ENCODE measurements at places on chromosomes 5 and 9.

- no peak for DNase-seq
Measured at GRCh38 chr9:126112135-126112720, 214.4 kb upstream of the MVB12B start.

DNA sequence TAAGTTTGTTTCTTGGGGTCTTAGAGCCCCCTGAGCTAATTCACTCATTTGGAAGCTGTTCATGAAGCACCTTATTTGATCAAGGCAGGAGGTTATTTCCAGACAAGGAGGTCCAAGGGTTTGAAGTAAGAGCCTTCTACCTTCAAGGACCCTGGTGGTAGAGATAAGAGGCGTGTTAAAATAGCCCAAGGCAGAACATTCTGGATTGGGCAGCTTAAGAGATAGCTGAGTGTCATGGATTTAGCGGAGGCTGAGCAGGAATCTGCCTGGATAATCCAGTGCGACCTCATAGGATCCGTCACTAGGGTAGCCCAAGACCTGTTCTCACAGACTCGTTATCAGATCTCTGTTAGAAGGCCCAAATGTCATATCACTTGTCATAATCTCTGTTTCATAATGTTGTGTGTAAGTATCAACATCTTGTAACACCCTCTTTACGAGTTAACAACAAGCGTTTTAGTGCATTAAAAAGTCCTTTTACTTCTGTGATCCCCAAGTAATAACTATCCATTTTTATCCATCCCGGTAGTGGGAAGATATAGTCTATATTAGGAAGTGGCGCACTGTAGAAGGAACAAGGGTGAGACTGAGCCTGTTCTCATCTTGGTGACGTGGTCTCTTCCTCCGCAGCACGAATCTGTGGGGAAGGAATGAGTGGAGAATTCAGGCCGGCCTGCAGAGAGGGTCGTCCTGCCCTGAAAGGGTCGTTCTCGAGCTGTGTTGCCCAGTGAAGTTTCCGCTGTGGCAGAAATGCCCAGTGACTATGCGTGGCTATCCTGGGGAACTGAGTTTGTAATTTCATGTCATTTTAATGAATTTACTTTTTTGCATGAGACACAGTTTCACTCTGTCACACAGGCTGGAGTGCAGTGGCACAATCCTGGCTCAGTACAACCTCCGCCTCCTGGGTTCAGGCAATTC lies 28.8 kb downstream of the SLC25A25 start:
- no peak for DNase-seq

DNA sequence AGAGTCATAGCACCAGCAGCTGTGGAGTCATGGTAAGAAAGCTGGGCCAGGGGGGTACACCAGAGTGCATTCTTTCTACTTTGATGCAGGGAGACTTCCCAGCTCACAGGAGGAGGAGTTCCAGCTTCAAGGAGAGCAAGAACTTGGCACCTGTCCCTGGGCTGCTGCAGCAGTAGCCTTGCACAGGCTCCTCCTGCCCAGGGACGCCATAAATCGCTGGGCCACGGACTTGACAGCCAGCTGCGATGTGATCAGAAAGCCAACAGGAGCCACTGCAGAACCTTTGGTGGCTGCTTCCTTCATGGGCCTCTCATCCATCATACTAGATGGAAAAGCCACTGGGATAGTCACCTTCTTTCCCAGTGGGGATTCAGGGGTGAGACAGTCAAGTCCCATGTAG lies 234.7 kb downstream of the NMUR2 start:
- no peak for DNase-seq

DNA sequence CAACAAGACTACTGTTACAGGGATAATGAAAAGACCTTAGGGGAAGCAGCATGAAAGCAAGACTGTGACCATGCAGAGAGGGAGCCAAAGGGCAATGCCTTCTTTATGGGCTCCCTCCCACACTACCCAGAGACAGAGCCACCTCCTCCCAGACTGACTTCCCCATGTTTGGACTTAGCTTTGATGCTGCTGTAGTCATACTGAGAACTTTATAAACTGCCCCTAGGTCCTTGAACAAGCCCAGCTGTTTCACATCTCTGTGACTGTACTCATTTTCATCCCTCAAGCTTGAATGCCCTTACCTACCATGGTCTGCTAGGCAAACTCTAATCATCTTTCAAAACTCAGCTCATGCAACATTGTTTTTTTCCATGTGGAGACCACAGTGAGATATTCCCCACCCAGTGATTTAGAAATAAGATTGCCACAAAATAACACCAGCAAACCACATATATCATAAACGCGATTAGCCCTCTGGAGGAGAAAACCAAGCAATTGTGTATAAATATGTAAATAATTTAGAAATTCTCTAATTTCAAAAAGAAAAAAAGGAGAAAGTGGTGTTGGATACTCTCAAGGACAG lies 23.4 kb upstream of the FAM169A start:
- DNase-seq: no peak

DNA sequence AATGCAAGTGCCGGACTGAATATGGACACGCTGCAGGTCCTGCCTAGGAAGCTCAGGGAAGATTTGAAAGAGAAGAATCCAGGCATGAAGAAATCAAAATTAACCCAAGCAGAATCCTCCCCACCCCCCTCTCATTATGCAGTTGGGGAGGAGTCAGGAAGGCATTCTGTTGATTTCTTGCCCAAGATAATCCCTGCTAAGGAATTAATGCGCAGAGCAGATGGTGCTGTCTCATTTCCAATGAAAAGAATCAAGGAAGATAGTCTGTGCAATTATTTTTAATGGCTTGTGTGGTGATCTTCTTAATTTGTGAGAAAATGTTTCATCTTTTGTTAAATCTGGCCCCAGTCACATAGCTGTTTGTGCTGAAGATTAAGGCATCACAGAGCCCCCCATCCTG lies 145.0 kb downstream of the ZNF462 start:
- DNase-seq: no peak

GRCh38 chr5:176578391-176578808 lies 29.3 kb downstream of the CDHR2 start:
- peak; percentile 40 for DNase-seq

- no peak for DNase-seq
Measured at GRCh38 chr5:9545992-9546851, at the start of gene SEMA5A. TSS of gene SEMA5A (minus strand) at chr5:9546075. CDS start at chr5:9379946, 166,129 bp downstream.

All from cerebellar nuclear complex (tissue), 1 donor.